ENCODE measurements at places on chromosomes 12 and 14.

DNA sequence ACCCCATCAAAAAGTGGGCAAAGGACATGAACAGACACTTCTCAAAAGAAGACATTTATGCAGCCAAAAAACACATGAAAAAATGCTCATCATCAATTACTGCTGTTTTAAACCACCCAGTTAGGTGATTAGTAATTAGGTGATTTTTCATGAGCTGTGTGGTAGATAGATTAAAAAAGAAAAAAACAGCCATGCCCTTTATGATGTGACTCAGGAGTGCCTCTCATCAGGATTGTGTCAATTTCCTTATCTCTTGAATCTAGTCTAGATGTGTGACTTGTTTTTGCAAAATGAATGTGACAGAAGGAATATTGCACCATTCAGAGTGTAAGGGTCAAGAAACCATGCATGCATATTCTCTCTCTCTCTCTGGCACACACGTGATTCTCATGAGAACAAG lies 5.7 kb downstream of the OR10A7 start:
- DNase-seq, result no peak

DNA sequence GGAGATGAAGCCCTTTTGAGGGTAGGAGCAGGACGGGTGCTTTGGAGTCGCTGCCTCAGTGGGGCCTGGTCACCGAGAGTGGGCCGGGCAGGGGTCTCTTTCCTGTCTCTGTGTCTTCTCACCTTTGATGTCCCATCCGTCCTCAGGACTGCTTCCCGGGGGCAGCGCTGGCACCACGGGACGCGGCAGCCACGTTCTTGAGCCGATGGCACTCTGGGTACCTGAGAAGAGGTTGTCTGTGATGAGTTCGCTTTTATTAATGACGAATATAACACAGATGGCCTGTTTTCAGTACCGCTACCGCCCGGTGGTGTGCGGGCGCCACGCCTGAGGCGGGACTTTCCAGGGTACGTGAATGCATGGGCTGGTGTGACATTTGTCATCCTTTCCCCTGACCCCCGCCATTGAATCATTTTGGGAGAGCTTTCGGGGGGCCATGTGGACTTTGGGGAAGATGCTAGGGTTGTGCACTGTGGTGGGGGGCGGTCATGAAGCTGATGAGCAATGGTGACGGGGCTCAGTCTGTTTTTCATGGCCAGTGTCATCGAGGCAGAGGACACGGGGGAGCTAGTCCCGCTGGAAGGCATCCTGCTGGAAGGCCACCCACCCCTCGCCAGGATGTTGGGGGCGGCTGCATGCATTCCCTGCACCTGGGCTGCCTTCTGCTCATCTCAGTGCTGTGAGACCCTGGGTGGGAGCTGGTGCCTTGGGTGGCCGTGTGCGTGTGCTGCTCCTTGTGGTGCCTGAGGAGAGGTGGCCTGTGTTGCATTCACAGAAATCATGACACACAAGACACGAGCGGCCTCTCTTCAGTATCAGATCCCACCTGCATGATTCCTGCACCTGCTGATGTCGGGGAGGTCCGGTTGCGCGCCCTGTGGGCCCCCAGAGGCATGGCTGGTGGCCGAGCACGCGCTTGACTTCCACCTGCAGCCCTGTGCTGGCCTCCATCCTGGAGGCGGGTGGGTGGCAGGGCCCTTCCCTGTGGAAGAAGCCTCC lies 162.5 kb upstream of the RTL1 start:
- DNase-seq, result no peak

DNA sequence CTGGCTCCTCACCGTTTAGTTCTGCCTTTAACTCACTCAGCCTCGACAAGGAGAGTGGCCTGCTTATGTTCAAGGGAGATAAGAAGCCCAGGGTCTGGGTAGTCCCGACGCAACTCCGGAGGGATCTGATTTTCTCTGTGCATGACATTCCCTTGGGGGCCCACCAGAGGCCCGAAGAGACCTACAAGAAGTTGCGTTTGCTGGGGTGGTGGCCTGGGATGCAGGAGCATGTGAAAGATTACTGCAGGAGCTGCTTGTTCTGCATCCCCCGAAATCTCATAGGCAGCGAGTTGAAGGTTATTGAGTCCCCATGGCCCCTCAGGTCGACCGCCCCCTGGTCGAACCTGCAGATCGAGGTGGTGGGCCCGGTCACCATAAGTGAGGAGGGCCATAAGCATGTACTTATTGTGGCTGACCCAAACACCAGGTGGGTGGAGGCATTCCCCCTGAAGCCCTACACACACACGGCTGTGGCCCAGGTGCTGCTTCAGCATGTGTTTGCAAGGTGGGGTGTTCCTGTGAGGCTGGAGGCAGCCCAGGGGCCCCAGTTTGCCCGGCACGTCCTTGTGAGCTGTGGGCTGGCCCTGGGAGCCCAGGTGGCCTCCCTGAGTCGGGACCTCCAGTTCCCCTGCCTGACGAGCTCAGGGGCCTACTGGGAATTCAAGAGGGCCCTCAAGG lies 13.1 kb downstream of the CBLN3 start:
- no peak for DNase-seq

- DNase-seq, result no peak
Measured at GRCh38 chr14:24964591-24964990, 85.4 kb downstream of the STXBP6 start.

DNA sequence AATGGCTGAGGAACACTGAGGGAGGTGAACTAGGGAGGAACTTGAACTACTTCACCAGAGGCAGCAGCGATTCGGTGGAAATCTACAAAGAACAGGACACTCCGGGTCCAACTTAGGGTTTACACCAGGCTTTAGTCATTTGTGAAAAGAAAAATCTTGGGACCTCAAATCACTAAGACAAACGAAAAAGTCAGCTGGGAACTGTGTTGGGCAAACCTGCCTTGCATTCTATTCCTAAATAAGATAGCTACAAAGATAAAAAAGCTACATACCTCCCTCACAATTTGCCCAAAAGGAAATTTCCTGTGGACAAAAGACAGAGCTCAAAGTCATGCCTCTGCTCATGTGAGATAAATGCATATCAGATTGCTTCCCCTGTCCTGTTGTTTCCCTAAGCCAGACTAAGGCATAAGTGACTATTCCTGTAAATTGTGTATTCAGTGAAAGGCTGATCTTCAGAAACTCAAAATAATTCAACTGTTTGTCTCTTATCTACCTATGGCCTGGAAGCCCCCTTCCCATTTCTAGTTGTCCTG lies 106.6 kb downstream of the APAF1 start:
- DNase-seq, result no peak

GRCh38 chr14:50828721-50829488 lies 2.1 kb downstream of the NIN start:
- peak; percentile 7 for DNase-seq

DNA sequence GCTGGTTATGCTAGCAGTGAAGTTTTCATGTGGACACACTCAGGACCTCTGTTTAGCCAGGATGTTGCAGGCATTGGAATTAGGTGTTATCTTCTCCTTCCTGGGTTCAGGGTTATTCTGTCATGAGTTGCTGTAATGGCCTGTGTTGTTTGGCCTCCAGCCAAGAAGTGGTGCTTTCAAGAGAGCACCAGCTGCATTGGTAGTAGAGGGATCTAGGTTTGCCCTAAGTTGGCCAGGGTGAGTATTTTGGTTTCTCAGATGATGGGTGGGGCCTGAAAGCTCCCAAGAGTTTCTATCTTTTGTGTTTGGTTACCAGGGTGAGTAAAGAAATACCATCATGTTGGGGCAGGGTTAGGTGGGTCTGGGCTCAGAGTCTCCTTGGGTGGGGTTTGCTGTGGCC lies 2.7 kb upstream of the GZMH start:
- peak; percentile 50 for DNase-seq

- no peak for DNase-seq
Measured at GRCh38 chr14:101064718-101065117, 161.2 kb upstream of the RTL1 start.

GRCh38 chr12:98137278-98137677 lies 378.1 kb upstream of the TMPO start:
- no peak for DNase-seq

DNA sequence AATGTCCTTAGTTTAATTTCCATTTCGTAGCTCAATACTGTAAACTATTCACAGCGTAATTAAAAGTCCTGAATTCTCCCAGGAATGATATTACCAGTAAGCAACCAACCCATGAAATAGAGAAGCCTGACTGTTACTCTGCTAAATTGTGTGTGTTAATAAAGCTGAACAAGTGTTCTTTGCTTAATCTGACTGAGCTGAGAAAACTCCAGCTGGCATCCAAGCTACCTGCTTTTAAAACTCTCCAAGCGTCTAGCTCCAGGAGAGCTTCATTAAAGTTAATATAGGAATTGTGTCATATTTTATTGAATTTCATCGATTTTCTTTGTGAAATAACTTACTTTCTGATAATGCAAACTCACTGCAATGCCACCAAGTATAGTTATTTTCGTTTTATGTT lies 524.4 kb downstream of the SLC16A7 start:
- no peak for DNase-seq

- DNase-seq, result no peak
Measured at GRCh38 chr12:126558219-126558618, 1493.0 kb downstream of the AACS start.

DNA sequence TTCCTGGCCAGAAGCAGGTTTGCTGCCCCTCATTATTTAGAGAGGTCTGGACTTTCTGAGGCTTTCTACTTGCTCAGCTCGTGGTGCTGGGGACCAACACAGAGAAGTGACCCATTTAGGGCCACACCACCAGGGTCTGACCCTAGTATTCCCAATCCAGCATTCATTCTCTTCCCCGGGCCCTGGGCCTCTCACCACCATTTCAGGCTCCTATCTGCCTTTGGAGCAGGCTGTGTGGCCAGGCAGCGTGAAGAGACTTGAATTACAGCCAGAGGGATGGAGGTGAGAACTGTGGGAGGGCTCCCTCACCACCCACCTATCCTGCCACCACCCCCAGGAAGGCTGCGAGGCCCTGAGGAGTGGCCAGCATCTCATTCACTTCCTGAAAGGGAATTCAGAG lies 24.6 kb downstream of the FAM222A start:
- DNase-seq, result no peak

GRCh38 chr12:89366676-89367364 lies 14.5 kb upstream of the DUSP6 start:
- no peak for DNase-seq

- DNase-seq, result no peak
Measured at GRCh38 chr12:6222078-6222654, 22.0 kb downstream of the CD9 start.

GRCh38 chr14:95808371-95808770 lies 68.3 kb upstream of the TUNAR start:
- DNase-seq, result no peak

GRCh38 chr12:14418451-14418890 lies 53.0 kb downstream of the ATF7IP start:
- DNase-seq, result peak; percentile 42

DNA sequence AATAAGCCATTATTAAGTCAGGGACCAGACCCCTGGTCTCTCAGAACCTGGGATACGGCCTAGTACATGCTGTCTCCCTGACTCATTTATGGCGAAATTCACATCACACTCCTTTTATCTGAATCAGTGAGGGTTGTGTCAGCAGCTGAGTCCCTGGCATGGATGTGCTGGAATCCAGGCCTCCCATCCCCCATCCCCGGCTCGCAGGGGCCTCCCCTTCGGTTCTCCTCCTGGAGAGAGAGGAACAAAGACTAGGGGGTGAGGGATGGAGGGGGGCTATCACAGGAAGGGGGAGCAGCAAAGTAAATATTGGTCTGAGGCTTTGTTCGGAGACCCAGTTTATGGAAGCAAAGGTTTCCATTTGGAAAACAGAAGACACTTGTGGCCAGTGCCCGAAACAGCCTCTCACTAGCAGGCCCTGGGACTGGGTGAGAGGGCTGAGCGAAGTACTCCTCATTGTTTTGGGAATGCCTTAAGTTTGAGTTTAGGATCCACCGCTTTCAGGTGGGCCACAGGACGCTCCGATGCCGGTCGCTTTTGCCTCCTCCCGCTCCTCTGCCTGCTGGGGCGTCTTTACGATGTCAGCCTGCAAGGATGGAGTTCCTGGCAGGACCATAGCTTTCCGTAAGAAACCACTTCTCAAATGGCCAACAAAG lies 145.0 kb downstream of the PRKCH start:
- DNase-seq, result no peak

DNA sequence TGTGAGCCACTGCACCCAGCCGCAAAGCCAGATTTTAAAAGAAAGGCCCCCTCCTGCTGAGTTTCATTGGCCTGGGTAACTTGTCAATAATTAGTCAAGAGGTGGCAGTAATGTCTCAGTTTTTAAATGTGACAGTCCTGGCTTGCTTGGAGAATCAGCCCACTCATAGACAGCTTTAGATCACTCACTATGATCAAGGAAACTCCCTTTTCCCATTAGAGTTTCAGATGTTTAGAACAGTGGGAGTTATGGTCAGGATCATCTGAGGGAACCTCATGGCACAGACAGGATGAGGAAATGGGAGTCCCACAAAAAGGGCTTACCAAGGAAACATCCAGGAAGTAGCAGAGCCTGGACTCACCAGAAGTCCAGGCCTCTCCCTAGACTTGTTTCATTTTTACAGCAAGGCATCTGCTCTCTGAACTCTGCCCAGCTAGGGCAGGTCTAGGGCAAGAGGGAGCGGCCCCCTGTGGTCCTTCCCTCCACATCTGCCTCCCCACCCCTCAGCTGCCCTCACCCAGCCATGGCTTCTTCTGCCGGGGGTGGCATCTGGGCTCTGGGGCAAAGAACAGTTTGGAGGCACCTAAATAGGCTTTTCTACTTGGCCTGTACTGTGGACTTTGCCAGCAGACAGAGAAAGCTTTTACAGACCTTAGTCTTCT lies 11.2 kb downstream of the BCL2L14 start:
- peak; percentile 73 for DNase-seq

DNA sequence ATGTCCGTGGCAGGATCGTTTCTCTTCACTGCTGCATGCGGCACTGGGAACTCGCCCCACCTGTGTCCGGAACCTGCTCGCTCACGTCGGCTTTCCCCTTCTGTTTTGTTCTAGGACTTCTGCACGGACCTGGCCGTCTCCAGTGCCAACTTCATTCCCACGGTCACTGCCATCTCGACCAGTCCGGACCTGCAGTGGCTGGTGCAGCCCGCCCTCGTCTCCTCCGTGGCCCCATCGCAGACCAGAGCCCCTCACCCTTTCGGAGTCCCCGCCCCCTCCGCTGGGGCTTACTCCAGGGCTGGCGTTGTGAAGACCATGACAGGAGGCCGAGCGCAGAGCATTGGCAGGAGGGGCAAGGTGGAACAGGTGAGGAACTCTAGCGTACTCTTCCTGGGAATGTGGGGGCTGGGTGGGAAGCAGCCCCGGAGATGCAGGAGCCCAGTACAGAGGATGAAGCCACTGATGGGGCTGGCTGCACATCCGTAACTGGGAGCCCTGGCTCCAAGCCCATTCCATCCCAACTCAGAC lies 1.2 kb downstream of the FOS start:
- no peak for DNase-seq

DNA sequence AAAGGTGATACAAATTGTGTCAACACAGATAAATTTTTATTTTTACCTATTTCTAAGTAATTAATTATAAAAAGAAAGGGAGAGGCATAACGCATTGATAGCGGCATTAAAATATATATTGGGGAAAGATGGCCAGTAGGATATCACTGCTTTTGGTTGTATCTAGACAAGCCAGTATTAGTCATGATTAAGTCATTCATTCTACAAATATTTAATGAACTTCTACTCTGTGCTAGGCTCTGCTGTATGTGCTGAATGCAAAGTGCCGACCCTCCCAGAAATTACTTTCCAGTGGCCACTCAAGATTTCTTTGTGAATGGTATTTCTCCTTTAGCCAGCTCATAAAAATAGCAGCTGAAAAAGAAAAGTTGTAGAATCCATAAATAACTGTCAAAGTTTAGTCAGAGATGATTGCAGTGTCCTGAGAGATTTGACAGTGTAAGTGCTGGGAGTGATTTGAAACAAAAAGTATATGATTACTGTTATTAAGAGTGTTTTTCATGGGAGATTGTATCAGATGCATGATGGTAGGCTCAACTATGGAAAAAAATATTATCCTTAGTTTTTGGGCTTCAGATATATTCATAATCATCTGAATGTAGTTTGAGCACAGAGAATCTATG lies 133.2 kb downstream of the MGAT4C start:
- DNase-seq, result no peak

All from hematopoietic multipotent progenitor cell treated with erythropoietin and hydrocortisone succinate and interleukin-3 and kit ligand, for 6 days (in vitro differentiated cells).